NCI-H510A (cell line): ENCODE measurements at places on chromosomes 13 and 19.

DNA sequence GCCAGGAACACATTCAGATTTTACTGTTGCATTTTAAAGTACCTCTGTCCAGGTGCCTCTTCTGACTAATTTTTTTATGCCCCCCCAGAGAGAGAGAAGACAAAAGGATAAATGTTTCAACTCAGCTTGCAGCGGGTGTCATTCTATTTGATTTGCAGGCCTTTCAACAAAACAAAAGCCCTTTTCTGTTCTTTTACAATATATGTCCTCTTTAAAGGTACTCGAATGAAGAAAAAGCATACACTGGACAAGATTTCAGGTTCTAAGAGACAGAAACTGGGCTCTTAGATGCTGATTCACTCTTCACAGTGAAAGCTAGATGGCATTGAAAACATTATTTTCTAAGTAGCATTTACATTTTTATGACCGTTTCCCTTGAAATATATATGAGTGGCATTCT is 2.9 kb upstream of the FRY start:
- DNase-seq = no peak

DNA sequence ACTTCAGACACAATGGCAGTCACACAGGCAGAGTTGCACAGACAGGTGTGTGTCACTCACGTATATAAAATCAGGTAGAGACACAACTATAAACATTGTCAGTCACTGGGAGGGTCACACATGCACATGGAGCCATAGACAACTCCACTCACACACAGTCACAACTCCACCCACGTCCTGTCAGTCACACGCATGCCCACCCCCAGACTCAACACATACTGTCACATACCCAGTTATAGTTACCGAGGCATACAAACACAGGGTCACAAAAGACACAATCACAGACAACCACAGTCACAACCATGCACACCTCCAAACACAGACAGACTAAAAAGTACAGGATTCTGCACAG is 1.5 kb downstream of the NUMBL start:
- no peak for DNase-seq

DNA sequence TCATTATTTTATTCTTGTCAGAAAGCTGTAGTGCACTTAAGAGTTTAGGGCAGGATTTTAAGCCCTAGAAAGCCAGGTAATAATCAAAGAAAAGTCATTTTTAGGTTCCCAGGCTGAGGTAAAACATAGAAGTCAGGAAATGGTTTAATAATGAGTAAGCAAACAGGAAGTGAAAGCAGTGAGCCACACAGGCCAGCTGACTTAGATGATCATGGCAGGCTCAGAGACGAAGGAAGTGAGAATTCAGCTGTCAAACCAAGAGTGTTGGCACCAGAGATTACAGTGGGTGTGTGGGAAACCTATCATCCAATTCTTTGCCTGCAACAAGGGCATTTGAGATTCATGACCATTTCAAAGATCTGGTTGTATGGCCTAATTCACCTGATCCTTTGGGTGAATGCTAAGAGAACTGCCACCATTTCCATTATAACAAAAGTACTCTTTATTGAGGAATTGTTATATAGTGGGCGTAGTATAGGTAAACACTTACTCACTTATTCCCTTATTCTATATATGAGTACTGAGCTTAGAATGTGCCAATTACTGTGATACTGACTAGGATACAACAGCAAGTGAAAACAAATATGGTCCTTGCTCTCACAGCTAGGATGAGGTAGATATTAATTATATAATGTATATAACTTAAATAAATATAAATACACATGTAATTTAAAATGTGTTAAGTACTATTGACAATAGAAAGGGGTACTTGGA is 103.7 kb upstream of the EDNRB start:
- DNase-seq = no peak

DNA sequence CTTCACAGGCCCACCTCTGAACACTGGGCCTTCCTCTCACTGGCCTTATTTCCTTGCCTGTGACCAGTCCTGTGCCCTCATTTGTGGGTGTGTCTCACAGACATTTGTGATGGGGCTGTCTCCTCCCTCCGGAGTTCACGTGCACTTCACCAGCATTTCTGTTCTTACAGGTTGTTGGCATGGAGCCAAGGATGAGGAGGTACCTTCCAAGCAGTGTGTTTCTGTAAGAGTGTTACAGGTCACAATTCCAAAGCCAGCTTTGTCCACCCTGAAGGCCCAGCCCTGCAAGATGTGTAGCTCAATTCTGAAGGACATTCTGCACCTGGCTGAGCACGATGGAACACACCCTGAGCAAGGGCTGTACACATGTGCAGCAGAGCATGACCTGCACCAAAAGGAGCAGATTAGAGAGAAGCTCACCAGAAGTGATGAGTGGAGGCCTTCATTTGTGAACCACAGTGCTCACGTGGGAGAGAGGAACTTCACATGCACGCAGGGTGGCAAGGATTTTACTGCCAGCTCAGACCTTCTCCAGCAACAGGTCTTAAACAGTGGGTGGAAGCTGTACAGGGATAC is 8.1 kb downstream of the ZNF749 start:
- DNase-seq = no peak

DNA sequence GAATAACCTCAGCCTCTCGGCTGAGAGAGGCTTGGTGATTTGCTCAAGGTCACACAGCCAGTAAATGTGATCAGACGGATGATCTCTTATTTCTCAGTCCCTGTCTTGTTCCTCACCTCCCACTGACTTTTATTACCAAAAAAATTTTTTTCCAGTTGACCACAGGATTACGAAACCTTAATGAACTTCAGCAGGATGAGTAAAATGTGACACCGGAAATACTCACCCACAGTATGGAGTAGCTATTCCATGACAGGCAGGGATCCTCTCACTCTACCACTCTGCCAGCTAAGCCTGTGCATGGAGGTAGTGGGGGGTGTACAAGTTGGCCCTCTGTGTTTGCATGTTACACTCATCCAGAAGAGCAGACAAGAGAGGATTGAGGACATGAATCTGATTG is 916.4 kb downstream of the UQCRFS1 start:
- DNase-seq = no peak

- DNase-seq = no peak
Measured at GRCh38 chr19:58374200-58374599, 6.6 kb downstream of the ZNF837 start.

DNA sequence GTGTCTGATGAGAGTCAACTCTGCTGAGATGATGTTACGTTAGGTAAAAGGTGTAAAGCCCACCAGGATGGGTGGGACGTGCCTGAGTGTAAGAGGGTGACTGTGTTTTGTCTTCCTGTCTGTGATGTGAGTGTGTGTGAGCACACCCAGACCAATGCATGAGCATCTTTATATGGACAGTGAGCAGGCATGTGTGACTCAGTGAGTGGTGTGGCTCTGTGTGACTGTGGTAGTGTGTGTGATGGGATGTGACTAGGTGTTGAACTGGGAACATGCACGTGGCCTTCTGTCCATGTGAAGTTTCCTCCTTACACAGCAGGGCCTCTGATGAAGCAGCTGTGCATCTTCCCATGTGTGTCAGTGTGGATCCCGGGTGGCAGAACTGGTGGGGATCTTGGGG is 17.8 kb upstream of the LGALS16 start:
- DNase-seq = no peak

DNA sequence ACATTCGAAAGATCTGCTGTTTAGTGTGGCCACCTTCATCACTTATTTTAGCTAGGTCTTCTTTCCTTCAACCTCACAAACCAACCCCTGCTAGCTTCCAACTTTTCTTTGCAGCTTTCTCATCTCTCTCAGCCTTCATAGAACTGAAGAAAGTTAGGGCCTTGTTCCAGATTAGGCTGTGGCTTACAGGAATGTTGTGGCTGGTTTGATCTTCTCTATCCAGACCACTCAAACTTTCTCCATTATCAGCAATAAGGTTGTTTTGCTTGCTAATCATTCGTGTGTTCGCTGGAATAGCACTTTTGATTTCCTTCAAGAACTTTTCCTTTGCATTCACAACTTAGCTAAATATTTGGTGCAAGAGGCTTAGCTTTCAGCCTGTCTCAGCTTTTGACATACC is 44.7 kb downstream of the CARS2 start:
- no peak for DNase-seq

DNA sequence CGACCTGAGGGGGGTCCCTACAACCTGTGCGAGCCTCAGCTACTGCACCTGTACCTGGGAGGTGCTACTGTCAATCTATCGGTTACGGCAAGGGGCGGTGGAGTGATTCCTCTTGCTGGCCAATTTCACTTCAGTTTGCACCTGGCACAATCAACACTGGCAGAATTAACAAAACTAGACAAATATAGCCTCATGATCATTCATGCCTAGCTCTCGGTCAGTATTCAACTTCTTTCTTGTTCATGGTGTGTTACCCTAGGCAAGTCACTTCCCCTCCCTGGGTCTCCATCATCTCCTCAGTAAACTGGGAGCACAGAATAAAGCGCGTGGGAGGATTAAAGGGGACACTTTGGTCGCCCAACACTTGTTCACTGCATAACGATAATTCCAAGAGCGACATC is 618 bp downstream of the HAUS8 start:
- DNase-seq = no peak

- no peak for DNase-seq
Measured at GRCh38 chr13:52954838-52955237, 73.8 kb upstream of the OLFM4 start.
